ENCODE measurements at places on chromosomes 11 and 22.

GRCh38 chr11:128164080-128164741 is 423.1 kb downstream of the ETS1 start:
- DNase-seq = no peak

- no peak for DNase-seq
These were observed 45.0 kb upstream of the CLDN5 start for GRCh38 chr22:19569276-19569640.

DNA sequence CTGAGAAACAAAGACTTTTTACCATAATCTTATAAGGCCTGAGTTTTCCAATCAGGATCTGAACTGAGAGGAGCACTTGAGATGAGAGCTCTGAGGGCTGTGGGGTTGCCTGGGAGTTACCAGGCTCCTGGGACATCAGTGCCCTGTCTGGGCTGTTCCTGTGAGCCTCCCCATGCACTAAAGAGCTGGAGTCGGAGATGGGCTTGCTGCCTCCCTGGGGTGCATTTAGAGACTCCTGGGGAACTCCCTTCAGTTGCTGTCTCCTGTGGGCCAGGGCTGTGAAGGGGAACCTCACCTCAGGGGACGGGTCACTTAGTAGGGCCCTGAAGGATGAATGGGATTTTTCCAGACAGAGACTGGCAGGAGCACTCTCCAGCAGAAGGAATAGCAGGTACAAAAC is 33.3 kb downstream of the KCNC1 start:
- no peak for DNase-seq

- DNase-seq = no peak
These were observed 58.1 kb downstream of the PHF21A start for GRCh38 chr11:46063138-46063537.

- DNase-seq = no peak
These were observed 24.9 kb downstream of the APLP2 start for GRCh38 chr11:130094614-130095013.

- no peak for DNase-seq
These were observed 2.5 kb upstream of the CD82 start for GRCh38 chr11:44562845-44563460.

DNA sequence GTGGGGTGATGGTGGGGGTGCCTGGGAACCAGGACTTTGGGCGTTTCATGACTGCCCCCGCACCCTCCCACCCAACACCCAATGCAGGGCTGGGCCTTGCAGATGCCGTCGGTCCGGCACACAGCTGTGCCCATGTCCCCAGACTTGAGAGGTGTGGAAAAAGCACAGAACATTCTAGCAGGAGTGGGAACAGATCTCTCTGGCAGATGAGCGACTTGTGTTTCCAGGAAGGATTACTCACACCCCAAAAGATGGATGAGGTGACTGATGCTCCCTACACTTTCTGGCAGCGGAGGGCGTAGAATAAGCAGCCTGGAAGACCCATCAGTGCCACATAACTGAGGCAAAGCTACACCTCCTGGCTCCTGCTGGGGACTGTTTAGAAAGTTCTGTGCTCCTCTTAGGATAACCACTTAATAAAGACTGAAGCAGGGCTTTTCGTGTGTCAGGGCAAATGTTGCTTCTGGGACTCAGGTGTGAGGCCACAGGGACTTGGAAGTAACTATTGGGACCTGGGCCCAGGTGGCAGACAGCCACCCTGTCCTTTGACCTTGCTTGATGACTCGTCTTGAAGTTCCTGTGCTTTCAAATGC is 24.2 kb downstream of the FBLN1 start:
- no peak for DNase-seq
